Cortex of kidney (tissue), 1 donor: ENCODE measurements at places on chromosomes 13 and 19.

DNA sequence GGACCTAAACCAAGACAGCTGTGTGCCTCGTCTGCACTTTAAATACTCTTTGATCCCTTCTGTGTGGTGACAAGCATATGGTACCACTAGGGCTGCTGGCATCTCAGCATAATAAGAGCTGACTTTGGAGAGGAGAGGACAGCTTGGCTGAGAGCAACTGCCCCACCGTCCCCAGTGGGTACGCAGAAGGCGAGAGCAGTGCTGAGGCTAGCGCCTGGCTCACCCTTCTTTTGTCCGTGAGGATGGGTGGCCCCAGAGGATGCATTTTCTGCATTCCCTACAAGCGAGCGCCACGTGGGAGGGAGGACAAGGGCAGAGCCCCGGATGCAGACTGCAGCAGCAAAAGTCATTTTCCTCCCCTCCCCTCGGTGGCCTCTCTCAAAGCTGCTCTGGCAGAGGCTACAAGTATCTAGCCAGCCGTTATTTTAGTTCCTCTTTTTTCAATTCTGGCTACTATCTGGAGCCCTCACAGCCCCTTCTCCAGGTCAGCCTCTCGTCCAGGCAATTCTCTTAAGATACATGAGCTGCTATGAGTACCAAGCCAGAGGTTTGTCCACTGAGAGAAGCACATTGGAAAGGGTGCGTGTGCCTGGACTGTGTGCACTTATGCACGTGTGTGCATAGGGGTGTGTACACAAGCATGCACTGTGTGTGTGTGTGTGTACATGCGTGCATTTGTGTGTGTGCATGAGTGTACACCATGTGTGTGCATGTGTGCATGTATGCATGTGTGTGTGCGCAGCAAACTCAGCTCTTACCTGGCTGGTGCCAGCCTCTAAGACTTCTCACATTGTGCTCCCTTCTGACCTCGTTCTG lies 51.3 kb downstream of the RAB20 start:
- DNase-seq = no peak

GRCh38 chr13:65217471-65217995 lies 2012.6 kb downstream of the PCDH9 start:
- DNase-seq = no peak

DNA sequence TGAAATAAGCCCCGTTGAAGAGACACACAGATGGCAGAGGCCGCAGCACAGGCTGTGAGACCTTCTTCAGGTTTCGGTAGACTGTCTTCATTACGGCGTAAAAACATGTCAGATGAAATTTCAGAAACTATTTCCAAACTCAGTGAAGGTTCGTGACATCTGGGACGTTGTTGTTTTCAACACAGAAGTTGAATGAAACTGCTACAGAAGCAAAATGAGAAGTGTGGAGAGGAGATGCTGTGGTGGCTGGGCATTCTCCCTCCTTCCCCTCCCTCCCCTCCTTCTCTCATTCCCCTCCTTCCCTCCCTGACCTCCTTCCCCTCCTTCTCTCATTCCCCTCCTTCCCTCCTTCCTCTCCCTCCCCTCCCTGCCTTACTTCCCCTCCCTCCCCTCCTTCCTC lies 113.6 kb downstream of the ATP11A start:
- no peak for DNase-seq

GRCh38 chr19:7961920-7962626 lies 18.6 kb upstream of the TIMM44 start:
- no peak for DNase-seq

DNA sequence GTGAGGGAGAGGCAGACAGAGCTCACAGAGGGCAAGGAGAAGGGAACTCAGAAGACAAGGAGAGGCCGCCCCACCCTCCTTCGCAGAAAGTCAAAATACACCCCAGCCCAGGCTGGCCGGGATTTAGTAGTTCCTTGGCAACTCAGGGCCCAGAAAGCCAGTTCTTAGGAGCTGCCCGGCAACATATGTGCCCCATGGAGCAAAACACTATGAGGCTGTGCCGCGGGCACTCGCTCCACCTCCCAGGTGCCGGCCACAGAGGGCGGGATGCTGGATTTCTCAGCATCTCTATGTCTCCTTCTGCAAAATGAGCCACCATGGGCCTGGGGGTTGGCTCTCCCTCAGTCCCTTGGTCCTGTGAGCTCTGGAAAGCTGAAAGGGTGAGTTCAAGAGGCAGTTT lies 93.8 kb upstream of the CACNA1A start:
- no peak for DNase-seq

DNA sequence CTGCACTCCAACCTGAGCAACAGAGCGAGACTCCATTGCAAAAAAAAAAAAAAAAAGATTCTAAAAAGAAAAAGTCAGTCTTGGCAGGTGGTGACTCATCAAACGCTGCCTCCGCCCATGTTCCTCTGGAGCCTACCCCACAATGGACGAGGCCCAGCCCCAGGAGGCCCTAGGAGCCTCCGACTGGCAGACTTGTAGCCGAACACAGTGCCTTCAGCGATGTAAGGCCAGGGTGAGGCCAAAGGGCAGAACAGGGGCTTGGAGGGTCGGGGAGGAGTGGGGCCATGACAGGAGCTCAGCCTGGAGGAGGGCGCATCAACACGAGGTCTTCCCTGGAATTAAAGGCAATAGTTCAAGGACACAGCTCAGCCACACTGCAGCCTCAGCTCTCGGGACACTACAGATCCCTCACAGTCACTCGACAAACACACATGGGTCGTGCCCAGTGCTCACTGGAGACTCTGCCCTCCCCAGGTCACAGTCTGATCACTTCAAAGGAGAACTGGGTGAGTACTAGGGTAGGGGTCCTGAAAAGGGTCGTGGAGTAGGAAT lies 5.1 kb downstream of the USE1 start:
- no peak for DNase-seq

DNA sequence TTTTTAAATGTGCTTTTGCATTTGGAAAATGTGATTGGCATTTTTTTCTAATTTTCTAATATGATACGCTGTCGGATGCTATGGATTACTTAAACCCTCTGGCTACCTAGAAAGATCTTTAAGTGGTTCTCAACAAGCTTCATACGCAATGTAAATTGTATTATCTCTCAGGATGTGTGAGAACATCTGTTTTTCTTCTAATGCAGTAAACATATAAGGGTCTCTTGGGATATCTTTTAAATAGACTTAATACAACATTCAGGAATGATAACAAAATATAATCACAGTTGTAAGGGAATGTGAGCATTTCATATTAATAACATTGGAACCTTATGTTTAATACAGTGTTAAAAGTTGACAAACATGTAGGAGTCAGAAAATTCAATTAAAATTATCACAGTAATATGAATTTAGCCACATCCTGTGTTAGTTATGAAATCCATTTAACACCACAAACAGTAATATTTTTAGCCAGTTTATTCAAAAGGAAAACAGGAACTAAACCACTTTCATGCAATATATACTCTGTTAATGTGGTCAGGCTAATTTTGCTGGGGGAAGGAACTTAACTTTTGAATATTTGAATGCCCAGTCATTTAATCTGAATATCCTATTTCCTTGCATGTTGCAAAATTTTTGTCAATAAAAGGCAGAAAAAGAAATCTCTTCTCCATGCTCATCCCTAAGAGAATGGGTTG lies 15.0 kb upstream of the ALOX5AP start:
- no peak for DNase-seq
